Glomerular endothelial cell (primary cell): ENCODE measurements at places on chromosomes 6 and 20. TPM values are rescaled to one million over a fixed set of nuclear protein-coding genes. Genes with fewer than 3 reads are reported as not detected.

TREML1 gene
- not detected in 2 replicates for total RNA-seq

OR2J3 gene
- not detected in 2 replicates for total RNA-seq

SIRPB1 gene
- total RNA-seq: 4.1 and 5.0 TPM in 2 replicates

THBS2 gene
- total RNA-seq: 2.6 and 11.1 TPM in 2 replicates

DEF6 gene
- 2.1 and 3.4 TPM in 2 replicates for total RNA-seq

SAMD10 gene
- 6.2 and 8.3 TPM in 2 replicates for total RNA-seq

- DNase-seq: peak; percentile 64
Measured at GRCh38 chr6:42338744-42339222, 112.9 kb downstream of the TRERF1 start.

DNA sequence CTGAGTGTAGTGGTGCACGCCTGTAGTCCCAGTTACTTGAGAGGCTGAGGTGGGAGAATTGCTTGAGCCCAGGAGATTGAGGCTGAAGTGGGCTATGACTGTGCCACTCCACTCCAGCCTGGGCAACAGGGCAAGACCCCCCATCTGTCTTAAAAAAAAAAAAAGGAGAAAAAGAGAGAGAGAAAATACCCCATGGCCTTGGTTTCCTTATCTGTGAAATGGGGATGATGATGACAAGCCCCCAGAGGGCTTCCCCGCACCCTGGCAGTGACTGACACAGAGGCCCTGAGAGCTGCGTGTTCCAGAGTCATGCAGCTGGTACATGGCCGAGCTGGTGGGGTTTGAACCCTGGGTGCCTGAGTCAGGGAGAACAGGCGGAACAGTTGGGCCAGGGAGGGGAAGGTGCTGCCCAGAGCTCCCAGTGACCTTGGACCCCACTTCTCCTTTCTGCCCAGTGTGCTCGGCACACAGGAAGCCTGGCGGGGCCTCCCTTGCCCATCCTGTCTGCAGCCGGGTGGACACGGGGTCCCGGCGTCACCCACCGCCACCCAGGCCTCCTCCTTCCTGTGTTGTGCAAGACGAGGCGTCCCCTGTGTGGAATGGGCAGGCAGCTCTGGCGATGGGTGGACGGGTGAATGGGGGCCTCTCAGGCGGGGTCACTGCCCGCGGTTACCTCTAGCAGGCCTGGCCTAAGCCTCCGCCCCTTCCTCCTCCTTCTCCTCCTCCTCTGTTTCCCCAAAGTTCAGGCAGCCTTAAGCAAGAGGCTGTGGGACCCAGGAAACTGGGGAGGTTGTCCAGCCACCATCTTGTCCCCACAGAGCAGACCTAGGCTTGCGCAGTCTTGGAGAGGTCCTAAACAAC lies 84.2 kb downstream of the CEBPB start:
- DNase-seq: no peak

DNA sequence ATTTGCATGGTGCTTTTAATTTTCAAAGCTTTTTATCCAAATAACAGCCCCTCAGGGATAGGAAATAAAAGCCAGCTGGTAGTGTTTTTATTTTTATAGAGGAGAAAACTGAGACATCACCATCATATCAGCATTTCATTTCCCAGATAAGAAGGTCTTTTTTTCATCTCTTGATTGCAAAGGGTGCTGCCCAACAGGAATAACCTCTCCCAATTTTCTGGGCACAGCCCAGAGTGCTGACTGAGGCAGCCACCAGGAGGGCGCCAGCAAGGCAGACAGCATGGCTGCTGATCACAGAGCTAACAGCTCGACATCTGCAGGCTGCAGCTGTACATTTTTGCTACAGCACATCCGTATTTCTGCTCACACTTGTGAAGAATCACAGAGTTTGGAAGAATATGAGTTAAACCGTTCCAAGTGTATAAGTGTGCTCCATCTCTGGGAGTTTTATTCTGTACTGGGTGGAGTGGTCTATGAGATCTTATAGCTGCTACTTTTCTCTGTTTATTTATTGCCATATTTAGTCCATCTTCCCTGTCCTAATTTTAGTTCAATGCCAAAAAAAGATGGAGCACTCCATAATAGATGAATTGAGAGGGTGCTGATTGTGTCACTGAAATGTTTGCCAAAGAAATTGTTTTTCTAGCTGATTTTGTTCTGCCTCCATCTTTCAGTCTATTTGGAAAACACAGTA lies 85.5 kb upstream of the C20orf144 start:
- no peak for DNase-seq

DNA sequence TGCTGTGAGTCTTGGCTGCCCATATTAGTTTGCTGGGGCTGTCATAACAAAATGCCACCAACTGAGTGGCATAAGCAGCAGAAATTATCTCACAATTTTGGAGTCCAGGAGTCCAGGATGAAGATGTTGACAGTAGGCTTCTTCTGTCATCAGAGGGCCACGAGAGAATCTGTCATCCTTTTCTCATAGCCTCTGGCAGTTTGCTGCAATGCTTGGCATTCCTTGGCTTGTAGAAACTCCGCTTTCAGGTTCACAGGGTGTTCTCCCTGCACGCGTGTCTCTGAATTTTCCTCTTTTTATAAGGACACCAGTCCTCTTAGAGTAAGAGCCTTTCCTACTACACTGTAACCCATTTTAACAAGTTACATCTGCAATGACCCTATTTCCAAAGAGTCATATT lies 838.4 kb downstream of the TFAP2A start:
- no peak for DNase-seq

- no peak for DNase-seq
Measured at GRCh38 chr6:125769147-125769783, 19.8 kb downstream of the HEY2 start.

- no peak for DNase-seq
Measured at GRCh38 chr6:133108419-133108818, 132.7 kb upstream of the EYA4 start.

GRCh38 chr6:72676995-72677394 lies 55.1 kb downstream of the KCNQ5 start:
- no peak for DNase-seq
